ENCODE measurements at places on chromosomes 5 and 9. TPM values are rescaled to one million over a fixed set of nuclear protein-coding genes. Genes with fewer than 3 reads are reported as not detected.

PDE8B gene
- 8.3 TPM for polyA plus RNA-seq

DNA sequence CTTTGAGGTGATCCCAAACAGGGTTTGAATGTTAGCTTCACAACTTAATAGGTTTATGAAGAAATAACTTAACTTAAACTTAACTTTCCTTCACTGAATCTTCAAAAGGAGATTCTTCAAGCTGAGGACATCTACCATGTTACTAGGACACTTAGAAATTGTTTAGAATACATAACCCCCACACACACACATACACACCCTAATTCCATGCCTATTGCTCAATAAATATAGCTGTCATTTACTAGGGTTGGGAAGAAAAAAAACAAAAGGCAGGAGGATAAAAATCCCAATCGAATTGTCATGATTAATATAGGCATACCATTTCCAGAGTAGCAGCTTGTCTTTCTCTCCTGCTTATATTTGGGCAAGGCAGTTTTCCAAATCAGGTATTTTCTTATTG is 68.3 kb downstream of the ALDH1A1 start:
- no peak for DNase-seq

IFNE gene
- not detected for polyA plus RNA-seq

DNA sequence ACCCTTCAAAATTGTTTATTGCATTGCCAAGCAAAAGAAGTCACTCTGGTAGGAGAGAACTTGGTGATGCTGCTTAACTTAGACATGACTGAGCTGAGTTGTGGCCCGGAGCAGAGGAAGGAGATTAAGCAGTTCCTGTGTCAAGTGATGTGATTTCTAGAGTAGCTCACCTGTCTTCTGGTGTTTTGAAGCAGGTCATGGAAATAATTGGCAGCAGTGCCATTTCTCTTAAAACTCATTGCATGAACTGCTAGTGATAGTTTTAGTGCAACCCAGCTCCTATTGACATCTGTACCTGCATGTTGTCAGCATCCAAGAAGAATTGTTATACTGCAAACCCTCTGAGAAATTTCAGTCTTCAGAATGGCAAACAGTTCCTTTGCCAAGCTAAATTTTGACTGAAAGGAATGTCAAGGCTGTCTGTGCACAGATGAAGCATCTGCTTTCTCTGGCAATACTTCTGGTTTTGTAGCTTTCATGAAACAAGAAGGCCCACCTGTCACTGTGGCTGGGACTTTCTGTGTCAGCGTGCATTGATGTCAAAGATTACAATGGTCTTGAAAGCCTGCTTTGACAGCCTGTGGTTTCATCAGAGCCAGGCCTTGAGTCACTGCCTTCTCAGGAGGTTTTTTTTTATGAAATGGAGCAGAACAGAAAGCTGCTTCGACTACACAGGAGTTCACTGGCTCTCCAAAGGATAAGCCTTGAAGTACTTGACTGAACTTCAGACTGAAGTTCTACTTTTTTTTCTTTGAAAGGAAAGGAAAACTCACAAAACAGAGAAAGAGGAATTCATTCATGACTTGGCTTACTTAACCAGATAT is 90.6 kb downstream of the RALGPS1 start:
- DNase-seq, result peak; percentile 35

DNA sequence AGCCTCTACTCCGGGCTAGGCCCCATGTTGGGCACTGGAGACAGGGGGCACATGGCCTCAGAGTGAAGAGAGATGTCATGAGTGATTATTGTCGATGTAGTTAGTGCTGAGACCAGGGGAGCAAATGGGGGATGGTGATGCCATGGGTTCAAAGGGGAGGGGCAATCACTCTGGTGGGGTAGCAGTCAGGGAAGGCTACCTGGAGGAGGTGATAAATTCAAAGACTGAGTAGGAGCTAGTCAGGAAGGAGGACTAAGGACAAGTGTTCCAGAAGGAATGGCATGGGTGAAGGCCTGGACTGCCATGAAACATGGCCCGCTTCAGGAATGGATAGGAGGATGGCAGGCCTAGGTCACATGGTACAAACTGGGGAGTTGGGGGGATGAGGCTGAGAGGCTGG is 41.6 kb downstream of the C9orf50 start:
- no peak for DNase-seq

GRCh38 chr5:108238936-108239887 is 142.7 kb downstream of the FBXL17 start:
- DNase-seq, result no peak

GRCh38 chr9:134491856-134492255 is 149.7 kb upstream of the COL5A1 start:
- no peak for DNase-seq
